ENCODE measurements at places on chromosomes 2 and 18.

DNA sequence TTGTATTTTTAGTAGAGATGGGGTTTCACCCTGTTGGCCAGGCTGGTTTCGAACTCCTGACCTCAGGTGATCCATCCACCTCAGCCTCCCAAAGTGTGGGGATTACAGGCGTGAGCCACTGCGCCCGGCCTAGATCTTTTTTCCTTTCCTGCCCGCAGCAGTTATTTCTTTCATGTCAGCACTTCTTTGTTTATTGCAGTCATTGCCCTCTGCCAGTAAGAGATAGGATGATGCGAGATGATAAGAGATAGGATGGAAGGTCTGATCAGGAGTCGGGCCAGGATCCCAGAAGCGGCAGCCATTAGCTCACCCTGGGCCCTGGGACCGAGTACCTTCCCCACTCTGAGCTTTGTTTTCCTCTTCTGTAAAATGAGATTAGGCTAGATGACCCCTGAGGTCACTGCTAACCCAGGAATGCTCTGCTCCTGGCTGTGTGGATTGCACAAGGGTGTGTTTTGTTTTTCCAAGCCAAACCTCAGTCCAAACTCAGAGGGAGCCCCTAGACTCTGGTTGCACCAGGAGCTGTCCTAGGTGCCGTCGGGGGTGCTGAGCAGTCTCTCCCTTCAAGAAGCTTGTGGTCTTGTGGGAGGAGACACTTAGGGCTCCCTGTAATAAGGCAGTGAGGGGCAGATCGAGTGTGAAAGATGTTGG, 63.3 kb downstream of the LPIN1 start:
- DNase-seq, result no peak

- no peak for DNase-seq
Observed at GRCh38 chr18:73663581-73663980, 484.1 kb downstream of the FBXO15 start.

GRCh38 chr18:79950515-79951341, 725 bp downstream of the SLC66A2 start:
- peak; percentile 27 for DNase-seq

GRCh38 chr2:108920-109809, 62.9 kb upstream of the FAM110C start:
- DNase-seq, result no peak

- DNase-seq, result no peak
Observed at GRCh38 chr2:224925061-224925809, 117.0 kb downstream of the DOCK10 start.

DNA sequence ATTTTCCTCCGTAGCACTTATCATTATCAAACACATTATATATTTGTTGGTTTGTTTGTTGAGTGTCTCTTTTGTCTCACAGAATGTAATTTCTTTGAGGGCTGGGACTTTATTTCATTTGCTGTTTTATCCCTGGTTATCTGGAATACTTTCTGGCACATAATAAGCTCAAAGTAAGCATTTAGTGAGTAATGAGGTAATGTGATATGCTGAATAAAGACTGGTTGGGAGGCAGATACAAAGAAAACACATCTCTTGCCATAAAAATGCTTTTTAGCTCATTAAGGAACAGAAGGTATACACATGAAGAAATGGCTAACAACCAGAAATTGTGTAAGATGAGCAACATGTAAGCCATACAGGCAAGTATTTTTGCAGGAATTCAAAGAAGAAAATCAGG, 1411.8 kb downstream of the LRP1B start:
- DNase-seq, result no peak

GRCh38 chr2:64015391-64015790, 3.8 kb downstream of the VPS54 start:
- DNase-seq, result no peak

All from AG10803 (cell line).